ENCODE measurements at places on chromosomes 16 and 17. TPM values are rescaled to one million over a fixed set of nuclear protein-coding genes. Genes with fewer than 3 reads are reported as not detected.

Gene KRT16
- 0.37 TPM for total RNA-seq

Gene CLEC19A
- not detected for total RNA-seq

Gene NPIPA8
- total RNA-seq: not detected

Gene TBX6
- 0.09 TPM for total RNA-seq

Gene RNF222
- not detected for total RNA-seq

Gene ABCC6
- 2.3 TPM for total RNA-seq

Gene CDRT15L2
- total RNA-seq: not detected

Gene LRRC46
- total RNA-seq: not detected

Gene PRKAR1A
- total RNA-seq: 284 TPM

Gene CORO1A
- 0.71 TPM for total RNA-seq

Gene KRT35
- total RNA-seq: not detected

Gene OTOP3
- total RNA-seq: not detected

Gene SMCR8
- total RNA-seq: 11.0 TPM

Gene UNC13D
- total RNA-seq: 0.46 TPM

Gene TMEM92
- under 0.01 TPM for total RNA-seq

Gene ENPP7
- not detected for total RNA-seq

Gene ABCA6
- total RNA-seq: 9.9 TPM

Gene KRT9
- total RNA-seq: not detected

Gene CYGB
- total RNA-seq: 84.9 TPM

Gene CD300E
- total RNA-seq: not detected

Gene UTS2R
- total RNA-seq: not detected

Gene QPRT
- 40.0 TPM for total RNA-seq

Gene CFAP97D1
- total RNA-seq: under 0.01 TPM

Gene NQO1
- total RNA-seq: 816 TPM

Gene HOXB8
- not detected for total RNA-seq

Data from smooth muscle cell of bladder (primary cell).